ENCODE measurements at places on chromosomes 3 and 15.
A peak's percentile ranks its signal among the peaks of the same experiment; 100 is the strongest.

GRCh38 chr3:168889666-168890065 lies 773.8 kb downstream of the MECOM start:
- no peak for DNase-seq

GRCh38 chr3:27094721-27095120 lies 274.5 kb downstream of the NEK10 start:
- DNase-seq, result no peak

- no peak for DNase-seq
Measured at GRCh38 chr3:53027254-53027844, 18.5 kb downstream of the SFMBT1 start.

GRCh38 chr3:29426302-29427226 lies 145.7 kb downstream of the RBMS3 start:
- DNase-seq, result no peak

DNA sequence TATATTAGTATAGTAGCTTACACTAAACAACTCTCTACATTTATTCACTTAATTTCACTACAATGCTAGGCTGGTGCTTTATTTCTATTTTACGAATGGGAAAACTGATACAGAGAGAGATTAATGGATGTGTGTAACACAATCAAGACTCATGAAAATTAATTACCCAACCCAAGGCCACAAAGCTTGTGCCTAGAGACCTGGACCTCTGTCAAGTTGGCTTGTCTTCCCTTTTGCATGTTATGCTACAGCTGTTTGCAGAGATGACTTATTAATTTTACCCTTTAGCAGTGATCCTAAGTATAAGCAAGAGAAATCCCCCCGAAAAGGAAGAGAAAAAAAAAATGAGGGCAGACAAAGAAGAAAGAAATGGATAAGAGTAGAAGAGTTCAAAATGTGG lies 162.5 kb downstream of the C3orf38 start:
- DNase-seq, result no peak

- no peak for DNase-seq
Measured at GRCh38 chr15:70385711-70386110, 288.0 kb upstream of the TLE3 start.

DNA sequence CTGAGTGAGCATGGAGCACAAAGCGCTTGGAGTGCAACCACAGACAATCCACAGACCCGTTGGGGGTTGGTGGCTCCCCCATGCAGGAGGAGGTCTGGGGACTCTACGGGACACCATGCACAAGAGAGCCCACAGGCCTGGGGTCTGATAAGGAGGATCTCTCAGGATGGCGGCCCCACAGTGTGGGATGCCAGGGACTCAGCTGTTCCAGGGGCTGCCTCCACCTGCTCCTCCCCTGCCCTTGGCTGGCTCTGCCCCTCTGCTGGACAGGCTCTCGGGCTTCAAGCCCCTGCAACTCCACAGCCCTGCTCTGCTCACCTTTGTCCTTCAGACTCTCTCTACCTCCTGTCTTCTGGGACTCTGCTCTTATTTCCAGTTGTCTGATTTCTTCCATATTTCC lies 184.5 kb upstream of the CHRNA7 start:
- no peak for DNase-seq

DNA sequence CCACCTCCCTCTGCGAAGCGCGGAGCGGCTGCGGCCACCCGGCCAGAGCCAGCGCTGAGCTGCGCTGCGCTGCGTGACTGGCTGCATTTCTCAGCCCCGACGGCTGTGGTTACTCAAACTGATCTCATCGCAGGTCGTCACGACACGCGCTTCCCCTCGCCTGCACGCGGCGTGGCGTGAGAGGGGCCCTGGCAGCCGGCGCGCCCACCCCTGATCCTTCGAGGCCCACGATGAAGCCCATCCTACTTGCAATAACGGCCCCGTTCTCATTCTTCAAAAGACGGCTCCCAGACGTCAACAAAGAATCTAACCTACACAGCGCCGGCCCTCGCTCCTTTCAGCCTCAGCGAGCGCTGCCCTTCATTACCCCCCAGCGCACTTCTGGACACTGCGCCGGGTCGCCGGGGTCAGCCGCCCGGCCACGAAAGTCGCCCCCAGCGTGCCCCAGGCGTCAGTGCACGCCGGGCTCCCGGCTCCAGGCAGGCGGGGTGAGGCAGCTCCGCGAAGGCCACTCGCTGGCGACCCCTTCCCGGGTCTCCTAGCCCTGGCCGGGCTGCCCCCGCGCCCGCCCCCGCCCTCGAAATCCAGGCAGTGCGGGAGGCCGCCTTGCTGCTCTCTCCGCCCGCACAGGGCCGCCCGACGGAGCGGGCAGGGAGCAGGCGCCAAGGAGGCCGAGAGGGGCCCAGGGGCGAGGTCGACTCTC lies 9.9 kb upstream of the LEKR1 start:
- peak; percentile 16 for DNase-seq

DNA sequence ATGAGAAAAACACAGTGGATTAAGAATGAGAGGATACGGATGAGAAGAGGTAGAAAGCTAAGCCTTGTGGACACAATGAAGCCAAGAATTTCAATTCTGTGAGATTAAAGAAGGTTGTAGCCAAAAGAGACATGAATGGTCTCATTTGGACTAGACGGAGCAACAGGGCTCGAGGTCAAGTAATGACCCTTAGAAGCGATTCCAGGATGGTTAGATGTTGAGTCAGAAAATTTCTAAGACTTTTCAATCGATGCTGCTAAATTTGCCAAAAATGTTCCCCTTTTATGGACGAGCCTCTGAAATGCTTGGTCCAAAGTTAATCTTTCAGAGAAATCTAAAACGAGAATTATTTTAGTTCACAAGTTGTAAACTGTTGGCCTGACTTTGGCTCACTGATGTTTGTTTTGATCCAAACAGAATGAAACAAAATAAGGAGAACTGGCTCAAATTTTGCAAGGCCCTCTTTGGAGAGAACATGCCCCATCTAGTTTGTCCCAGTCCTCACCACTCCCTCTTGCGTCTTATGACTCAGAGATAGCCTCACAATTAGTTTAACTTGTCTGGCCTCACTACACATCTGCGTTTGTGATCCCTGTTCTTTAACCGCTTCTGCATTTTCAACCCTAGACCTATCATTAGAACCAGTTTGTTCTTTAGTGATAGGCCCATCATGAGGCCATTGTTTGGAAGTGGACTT lies 235.5 kb downstream of the PDZRN3 start:
- DNase-seq, result no peak

GRCh38 chr3:41224120-41224806 lies 25.0 kb downstream of the CTNNB1 start:
- no peak for DNase-seq

DNA sequence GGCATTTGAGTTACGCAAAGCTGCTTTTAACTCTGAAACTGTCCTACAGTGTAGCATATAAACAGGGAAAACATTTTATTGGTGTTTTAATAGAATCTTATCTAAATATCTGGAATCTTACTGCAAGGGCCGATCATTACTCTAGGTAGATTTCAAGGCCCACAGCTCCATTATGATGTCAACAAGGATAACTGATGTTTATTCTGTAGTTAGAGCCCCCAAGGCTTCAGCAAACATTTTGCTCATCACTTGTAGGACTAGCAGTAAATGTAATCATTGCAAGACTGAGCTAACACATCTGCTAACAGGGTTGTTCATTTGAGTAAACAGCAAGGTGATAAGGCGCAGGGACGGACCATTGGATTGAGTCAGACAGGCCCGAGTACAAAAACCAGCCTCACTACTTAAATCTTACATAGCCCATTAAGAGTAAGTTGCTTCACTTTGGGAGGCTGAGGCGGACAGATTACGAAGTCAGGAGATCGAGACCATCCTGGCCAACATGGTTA lies 332.5 kb upstream of the TPRG1 start:
- DNase-seq, result no peak

GRCh38 chr3:82643948-82644347 lies 882.5 kb upstream of the GBE1 start:
- no peak for DNase-seq

DNA sequence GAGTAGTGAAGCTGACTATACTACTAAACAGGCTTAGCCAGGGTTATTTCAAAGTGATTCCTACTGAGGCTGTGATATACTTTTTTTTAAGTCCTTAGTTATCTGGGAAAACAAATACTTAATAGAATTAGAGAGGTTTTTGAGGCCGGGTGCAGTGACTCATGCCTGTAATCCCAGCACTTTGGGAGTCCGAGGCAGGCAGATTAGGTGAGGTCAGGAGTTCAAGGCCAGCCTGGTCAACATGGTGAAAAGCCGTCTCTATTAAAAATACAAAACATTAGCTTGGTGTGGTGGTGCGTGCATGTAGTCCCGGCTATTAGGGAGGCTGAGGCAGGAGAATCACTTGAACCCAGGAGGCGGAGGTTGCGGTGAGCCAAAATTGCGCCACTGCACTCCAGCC lies 34.2 kb downstream of the PRTG start:
- DNase-seq, result no peak

- no peak for DNase-seq
Measured at GRCh38 chr3:192870822-192871221, 46.8 kb downstream of the MB21D2 start.

DNA sequence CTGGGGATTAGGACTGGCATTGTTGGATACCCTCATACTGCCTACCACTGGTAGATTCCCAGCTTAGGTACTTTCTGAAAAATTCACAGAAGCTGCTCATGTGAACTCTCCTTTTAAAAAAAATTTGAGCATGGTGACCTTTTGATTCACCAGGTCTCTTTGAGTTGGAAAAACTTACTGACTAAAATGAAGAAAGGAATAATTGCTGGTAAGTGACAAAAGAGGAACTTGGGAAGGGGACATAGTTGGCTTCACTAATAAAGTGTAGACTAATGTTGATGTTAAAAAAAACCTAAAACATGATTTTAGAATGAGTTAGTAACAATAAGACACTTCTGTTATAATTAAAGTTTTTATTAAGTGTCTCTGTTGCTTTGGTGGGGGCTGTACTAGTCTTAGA lies 8.6 kb downstream of the VPS8 start:
- no peak for DNase-seq

- no peak for DNase-seq
Measured at GRCh38 chr3:138786788-138787271, 47.9 kb downstream of the PIK3CB start.

DNA sequence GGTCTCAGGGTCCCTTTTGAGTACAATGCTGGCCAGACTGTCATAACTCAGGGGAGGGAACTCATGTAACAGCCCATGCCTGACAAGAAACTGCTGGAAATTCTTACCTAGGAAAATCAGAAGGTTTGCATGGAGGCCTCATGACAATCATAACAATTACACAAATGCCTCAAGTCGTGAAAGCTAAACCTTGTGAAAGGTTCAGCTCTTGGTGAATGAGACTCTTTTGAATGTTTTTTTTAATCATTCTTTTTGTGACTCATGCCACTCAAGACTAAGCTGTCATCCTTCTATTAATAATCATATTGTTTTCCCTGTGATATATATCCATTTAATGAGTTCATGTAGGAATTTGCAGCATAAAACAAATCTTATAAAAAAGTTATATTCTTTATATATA lies 61.4 kb upstream of the LEKR1 start:
- DNase-seq, result no peak

DNA sequence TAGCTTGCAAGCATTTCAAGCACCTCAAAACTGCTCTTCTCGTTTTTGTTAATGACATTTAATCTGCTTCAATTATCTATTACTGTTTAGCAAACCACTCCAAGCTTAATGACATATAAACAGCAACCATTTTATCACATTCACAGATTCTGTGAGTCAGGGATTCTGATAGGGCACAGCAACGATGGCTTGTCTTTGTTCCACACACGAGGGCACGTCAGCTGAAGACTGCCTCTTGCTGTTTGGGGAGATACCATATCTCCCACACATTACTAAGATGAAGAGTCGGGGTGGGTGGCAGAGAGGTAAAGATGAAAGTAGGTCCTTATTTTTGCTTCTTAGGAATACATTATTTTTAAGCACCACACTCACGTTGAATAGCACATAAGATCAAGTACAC lies 19.3 kb downstream of the CPOX start:
- no peak for DNase-seq

GRCh38 chr3:43905157-43905556 lies 214.4 kb downstream of the ABHD5 start:
- DNase-seq, result no peak

GRCh38 chr3:9422712-9423424 lies 25.5 kb downstream of the SETD5 start:
- DNase-seq, result peak; percentile 44

- no peak for DNase-seq
Measured at GRCh38 chr3:134602440-134602814, 48.4 kb downstream of the KY start.

DNA sequence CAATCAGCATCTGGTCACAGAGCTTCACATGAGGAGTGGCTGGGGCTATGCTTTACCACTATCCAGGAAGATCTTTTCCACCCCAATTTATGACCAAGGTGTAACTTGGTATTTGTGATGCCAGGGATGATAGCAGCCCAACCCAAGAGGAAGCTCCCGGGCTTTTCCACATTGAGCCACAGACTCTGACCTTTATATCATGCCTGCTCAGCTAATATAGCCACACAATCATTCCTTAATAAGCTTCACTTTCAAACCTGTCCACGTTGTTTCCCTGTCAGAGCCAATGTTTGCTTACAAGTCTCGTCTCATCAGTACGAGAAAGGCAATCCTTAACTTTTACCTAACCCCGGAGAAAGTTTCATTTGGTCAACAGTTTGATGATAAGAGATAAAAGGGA lies 330.9 kb downstream of the SHQ1 start:
- DNase-seq, result no peak

- no peak for DNase-seq
Measured at GRCh38 chr3:13600950-13601691, 52.2 kb downstream of the FBLN2 start.

DNA sequence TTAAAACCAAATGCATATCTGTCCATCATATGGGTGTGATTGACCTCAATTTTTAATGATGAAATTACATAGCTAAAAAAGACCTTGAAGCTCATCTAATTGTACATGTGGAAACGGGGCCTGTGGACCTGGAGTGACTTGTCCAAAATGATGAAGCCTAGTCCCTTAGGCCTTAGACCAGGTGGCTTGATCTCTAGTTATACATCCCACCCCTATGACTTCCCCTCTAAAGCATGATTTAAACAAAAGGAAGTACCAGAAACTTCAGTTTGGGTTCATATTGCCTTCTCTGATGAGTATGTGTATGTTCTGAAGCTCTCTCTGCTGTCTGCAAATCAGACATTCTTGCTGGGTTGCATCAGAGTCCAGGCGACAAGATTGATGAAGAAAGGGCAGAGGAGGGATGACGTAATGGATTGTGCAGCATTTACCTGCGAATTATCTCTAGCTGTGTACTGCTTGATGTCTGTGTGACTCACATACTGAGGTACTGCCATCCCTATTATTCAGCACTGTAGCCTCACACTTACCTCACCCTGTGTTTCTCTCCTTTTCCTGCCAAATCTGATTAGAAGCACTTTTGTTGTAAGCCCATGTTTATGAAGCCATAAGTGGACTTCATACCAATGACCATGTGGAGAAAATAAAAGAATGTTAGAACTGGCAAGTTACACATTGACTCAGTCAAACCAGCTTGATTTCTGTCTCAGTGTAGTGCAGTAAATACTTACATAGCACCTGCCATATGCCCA lies 111.5 kb downstream of the FILIP1L start:
- no peak for DNase-seq

GRCh38 chr3:86990012-86990733 lies 776 bp downstream of the VGLL3 start:
- DNase-seq, result no peak

- DNase-seq, result no peak
Measured at GRCh38 chr15:31034152-31034551, 42.7 kb upstream of the MTMR10 start.

- DNase-seq, result no peak
Measured at GRCh38 chr15:73366766-73367623, 1.8 kb downstream of the HCN4 start.

GRCh38 chr3:141286856-141287255 lies 55.2 kb downstream of the PXYLP1 start:
- no peak for DNase-seq

- no peak for DNase-seq
Measured at GRCh38 chr15:40543082-40543481, 21.8 kb downstream of the CCDC32 start.

- no peak for DNase-seq
Measured at GRCh38 chr3:194046995-194047645, 88.8 kb upstream of the HES1 start.
